ENCODE measurements at places on chromosomes 6 and 20.

- DNase-seq: no peak
Measured at GRCh38 chr6:87875781-87876180, 171.9 kb upstream of the SPACA1 start.

DNA sequence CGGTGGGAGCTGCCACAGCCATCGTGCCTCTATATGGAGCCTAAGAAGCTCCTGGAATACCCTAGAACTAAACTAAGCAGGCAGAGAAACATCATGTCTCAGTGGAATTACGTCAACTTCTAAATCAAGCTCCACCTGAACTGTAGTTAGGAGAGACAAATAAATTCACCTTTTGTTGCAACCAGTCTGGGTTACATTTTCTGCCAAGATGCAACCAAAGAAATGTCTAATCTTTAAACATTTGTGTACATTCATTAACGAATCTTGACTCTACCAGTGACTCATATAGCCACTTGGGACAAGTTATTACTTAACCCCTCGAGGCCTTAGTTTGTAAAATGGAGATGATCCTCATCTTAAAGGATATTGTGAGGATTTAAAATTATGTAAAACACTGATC lies 8.9 kb downstream of the PTPRK start:
- no peak for DNase-seq

- DNase-seq: no peak
Measured at GRCh38 chr6:73308712-73309534, 45.2 kb downstream of the DPPA5 start.

GRCh38 chr6:84403545-84403944 lies 176.1 kb upstream of the CEP162 start:
- DNase-seq: no peak

GRCh38 chr6:14053811-14054210 lies 63.8 kb upstream of the CD83 start:
- no peak for DNase-seq

DNA sequence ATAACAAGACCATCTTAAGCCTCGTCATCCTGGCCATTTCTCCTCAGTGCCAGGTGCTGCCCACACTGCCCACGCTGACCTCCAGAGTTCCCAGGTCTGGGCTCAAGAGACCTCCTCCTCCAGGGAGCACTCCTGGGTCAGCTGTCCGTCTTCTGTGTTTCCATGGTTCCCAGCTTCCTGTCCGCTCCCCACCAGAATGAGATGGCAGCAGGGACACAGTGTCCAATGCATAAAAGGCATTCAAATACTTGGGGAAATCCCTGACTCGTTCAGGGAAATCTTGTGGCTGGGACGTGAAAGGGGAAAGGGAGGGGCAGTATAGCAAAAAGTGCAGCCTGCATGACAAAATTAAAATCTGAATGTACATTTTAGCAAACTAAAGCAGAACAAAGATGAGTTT lies 54.3 kb downstream of the SLC23A2 start:
- DNase-seq: no peak

DNA sequence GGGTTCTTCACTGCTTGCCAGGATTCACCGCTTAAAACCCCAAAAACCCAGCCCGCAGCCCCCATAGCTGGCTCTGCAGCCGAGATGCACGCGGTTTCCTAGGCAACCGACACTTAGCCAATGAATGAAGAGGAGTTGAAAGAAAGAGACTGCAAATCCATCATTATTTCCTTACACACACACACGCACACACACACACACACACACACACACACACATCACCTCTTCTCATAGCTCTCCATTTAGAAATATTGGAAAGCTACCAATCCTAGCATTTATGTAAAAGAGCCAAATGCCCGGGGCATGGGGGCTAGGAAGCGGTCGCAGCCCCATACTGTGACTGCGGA lies 3.4 kb upstream of the TUBB2B start:
- DNase-seq: peak; percentile 63

DNA sequence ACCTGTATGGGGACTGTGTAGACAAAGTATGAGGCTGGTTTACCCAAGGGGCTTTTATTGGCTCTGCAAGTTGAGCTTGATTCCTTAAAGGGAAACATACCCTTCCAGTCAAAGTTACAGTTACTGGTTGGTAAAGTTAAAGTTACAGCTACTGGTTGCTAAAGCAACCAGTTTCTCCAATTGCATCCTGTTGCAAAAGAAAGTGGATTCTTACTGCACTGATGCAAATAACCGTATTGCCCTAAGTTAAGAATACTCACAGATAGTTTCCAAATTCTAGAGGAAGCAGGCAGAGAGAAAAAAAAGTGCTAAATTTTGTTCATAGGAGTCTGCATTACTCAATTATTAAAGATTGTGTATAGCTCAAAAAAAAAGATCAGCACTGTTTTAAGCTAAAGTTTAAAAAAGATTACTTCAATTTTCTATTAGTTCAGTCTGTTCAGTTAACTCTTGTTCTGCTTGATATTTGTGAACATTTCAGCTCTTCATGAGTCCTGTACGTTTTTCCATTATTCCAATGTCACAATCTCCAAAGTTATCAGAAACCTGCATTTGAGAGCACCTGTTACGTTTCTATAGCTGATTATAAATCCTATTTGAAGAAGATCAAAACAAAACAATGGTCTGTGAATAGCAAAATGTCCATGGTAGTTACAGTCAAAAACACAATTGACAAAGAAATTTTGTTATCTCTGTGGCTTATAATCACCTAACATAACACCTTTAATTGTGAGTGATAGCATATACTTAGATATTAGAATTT lies 8.6 kb upstream of the IL22RA2 start:
- no peak for DNase-seq

- DNase-seq: no peak
Measured at GRCh38 chr6:163417595-163417994, 3.1 kb downstream of the QKI start.

DNA sequence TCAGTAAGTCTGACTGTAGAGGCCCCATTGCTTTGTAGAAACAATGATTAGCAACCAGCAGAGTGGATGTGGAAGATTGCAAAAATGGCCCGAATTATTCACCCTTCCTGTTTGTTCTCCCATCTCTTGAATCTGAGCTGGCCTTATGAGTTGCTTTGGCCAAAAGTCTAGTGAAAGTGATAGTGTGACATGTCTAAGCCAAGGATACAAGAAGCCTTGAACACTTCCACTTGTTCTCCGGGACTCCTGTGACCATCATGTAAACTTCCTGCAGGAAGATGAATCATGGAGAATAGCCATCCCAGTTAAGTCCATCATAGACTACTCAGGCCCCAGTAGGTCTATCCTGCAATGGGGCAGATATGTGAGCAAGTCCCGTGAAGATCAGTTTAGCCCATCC lies 252.0 kb upstream of the JAG1 start:
- DNase-seq: no peak

DNA sequence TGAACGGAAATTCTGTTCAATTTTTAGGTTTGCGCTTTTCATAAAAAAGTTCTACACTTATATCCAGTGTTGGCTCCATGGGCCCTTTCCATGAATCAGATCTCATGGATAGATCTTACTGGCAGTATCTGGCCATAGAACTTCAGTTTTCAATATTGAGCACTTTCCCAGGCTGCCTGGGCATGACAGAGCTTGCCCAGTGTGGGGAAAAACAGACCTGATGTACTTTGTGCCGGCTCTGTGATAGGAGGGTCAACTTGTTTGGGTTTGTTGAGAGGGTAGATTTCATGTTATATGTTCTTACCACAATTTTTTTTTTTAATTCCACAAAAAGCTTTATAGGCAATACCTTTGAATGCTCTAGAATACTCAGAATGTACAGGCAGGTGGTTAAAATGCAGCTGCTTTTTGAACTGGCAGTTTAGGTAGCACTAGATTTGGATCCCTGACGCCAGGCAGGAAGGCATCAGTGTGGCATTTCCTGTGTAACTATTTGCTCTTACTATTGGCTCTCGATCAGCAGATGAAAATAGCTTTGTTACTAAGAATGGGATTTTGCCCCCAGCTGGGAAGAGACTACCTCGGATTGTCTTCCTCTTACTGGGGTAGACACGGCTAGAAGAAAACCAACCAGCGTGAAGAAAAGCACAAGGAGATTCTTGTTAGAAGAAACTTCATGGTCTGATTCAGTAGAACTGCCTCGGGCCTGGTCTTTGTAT lies 404.9 kb upstream of the SOX4 start:
- DNase-seq: no peak

GRCh38 chr6:148166339-148166968 lies 176.2 kb upstream of the SASH1 start:
- DNase-seq: no peak

- DNase-seq: no peak
Measured at GRCh38 chr20:45096781-45097180, 4.1 kb downstream of the KCNS1 start.

DNA sequence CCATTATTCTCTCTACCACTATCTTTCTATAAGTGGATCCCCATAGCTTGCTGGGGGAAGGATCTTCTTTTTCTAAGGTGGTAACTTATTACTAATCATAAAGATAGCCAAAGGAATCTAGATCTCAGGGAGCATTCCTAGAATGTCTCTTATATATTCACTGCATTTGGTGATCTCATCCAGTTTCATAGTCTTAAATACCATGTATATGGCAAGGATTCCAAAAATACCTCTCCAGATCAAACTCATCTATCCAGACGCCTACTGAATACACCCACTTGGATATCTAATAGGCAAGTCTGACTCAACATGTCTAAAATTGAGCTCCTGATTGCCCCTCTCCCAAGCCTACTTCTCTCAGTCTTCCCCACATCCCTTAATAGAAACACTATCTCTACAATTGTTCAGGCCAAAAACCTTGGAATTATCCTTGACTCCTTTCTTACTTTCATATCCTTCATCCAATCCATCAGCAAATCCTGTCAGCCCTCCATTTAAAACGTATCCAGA lies 264.4 kb downstream of the HACE1 start:
- DNase-seq: no peak

GRCh38 chr20:33005908-33006775 lies 1.4 kb upstream of the BPIFB2 start:
- no peak for DNase-seq

GRCh38 chr6:45816674-45817297 lies 198.9 kb downstream of the CLIC5 start:
- no peak for DNase-seq

DNA sequence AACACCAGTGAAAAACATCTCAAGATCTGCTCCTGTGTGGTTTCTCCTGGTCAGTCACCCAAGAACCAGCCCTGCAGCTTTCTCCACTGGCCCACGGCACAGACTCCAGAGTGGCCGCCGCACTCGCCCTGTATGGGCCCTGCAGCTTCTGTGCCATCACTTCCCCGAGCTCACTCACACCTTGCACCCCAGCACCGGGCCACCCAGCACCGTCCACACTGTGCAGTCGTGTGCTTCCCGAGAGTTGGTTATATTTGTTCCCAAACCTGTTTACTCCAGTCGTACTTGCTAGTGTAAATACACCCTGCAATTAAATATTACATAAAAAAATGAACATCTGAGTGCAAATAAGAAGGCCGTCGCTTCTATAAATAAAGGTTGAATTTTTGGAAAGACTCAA lies 341.7 kb downstream of the CDH26 start:
- DNase-seq: no peak

DNA sequence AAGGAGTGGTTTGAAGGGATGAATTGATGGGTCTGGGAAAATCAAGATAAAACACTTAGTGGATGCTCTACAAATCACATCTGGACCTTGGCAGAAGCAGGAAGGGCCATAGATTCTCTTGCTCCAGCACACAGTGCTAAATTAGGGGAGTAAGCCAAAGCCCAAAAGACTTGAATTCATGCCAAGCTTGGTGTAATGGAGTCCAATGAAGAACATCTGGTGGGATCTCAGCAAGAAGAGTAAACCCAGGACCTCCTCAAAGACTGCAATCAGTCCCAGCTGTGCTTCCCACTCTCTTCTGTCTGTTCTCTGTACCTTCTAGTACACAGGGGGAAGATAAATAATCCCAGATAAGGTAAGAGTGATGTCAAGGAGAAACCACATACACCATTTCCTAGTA lies 683.4 kb downstream of the RNF144B start:
- no peak for DNase-seq

DNA sequence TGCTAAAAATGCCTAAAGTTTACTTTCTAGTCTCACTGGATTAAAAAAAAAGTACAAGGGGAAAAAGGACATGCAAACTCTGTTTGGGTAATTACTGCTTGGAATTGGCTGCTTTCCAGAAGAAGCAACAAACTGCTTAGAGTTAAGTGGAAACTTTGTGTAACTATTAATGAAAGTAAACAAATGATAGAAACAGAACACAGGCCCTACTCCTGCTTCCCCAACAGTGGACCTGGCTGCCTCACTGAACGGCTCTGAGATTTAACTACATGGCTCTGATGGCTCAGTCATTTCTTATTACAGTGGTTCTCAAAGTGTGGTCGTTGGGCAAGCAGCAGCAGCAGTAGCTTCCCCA lies 108.5 kb downstream of the MAN1A1 start:
- DNase-seq: no peak

DNA sequence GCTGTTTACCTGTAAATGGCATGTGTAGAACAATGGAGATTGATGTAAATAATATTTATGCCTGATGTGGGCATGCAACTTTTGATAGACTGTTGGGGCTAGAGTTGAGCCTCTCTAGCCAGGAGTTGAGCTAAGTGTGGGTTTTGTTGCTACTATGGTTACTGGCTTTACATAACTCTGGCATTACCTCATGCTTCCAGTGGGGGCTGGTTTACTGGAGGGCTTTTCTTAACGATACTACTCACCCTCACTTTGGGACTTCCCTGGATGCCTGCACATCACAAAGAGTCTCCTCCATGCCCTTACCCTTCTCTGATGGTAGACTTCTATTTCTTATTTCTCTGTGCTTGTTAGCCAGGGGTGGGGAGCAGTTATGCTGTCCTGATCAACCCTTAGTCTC lies 524.6 kb upstream of the CDH4 start:
- no peak for DNase-seq

DNA sequence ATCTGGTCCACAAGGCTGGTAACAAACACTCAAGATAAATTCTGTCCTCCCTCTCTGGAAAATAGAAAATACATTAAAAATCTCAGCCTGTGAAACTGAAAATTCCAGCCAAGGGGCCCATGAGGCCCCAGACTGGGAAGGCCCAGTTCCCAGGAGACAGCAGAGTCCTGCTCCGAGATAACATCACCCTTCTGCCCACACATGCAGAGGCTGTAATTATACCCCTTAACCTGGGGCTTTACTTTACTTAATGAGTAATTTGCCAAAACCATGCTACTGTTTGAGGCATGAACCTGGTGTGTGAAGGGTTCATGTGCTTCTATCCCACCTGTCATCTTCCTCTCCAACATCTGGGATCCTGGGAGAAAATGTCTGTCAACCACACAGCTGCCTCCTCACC lies 398.9 kb upstream of the SULF2 start:
- DNase-seq: no peak

- DNase-seq: no peak
Measured at GRCh38 chr20:49810491-49811190, 2.0 kb upstream of the SLC9A8 start.

Data from neural crest cell (in vitro differentiated cells).